ENCODE measurements at places on chromosomes 5 and 9.

DNA sequence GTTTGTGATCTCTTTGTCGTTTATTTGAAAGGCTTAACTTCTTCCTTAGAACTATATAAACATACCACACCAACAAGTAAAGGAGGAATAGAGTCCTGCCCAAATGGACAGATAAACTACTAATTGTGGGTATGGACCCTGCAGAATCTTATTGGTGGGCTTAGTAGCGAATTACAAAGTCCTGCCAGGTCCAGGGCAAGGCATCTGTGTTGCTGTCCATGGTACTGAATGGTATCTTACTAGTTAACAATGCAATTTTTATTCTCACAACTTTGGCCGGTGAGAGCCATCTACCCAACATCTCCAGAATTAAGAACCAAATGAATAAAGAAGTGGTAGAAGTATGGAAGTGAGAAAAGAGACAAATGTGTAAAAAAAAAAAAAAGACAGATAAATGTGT is 1782.4 kb upstream of the WWC1 start:
- no peak for DNase-seq

GRCh38 chr5:173963182-173963838 is 25.7 kb upstream of the C5orf47 start:
- DNase-seq: peak; percentile 42

DNA sequence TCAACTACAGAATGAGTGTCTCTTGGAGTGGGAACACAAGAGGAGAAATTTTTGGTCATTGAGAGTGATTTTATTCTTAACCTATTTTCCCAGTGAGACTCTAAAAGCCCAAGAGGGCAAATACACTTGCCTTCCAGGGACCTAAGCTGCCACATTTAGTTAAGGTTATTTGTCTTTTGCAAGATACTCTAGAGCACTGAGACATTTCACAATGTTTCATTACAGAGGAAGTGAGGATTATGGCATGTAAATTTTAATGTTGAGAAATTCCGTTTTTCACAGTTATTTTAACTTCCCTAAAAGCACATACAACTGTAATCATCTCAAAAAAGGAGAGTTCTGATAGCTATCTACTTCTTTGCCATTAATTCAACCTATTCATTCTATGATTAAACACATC is 38.7 kb upstream of the RAB3C start:
- no peak for DNase-seq

GRCh38 chr9:274406-274805 is 59.7 kb downstream of the DOCK8 start:
- DNase-seq: no peak

DNA sequence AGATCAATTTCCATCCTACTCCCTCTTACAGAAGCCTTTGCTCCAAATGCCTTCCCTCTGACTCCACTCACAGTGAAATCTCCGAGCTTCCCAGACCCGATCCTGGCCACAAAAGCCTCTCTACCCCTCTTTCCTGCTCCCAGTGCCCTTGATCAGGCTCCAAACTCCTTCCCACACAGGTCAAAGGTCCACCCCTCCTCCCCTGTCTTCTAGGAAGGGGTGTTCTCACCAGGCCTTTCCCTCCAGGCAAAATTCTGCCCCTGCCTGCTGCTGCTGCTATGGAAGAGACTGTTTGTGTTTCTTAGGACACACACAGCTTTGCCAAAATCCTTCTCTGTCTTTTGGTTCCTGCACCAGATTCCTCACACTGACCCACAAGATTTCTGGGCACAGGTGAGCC is 85.8 kb upstream of the ALDH1A1 start:
- DNase-seq: no peak

GRCh38 chr9:117739624-117740347 is 35.6 kb downstream of the TLR4 start:
- no peak for DNase-seq

DNA sequence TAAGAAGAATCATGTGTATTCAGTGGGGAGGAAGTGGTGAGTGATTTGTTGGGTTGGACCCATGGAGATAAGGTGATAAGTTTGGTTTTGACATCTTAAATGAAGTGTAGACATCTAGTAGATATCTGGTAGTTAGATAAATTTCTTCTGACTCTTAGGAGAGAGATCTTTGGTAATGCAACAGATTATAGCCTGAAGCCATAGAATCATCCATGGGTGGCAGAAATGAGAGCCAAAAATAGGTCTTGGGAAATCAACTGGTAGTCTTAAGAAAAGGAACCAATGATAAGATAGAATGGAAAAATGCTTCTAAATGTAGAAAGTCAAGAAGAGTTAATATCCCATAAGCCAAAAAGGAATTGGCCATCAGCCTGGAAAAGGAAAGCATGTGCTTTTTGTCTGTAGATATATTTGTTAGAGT is 532.7 kb upstream of the GRAMD2B start:
- no peak for DNase-seq

- no peak for DNase-seq
These were observed 40.6 kb upstream of the CPLX2 start for GRCh38 chr5:175830586-175831300.

GRCh38 chr9:35814106-35814840 is 569 bp downstream of the HINT2 start:
- DNase-seq: no peak

DNA sequence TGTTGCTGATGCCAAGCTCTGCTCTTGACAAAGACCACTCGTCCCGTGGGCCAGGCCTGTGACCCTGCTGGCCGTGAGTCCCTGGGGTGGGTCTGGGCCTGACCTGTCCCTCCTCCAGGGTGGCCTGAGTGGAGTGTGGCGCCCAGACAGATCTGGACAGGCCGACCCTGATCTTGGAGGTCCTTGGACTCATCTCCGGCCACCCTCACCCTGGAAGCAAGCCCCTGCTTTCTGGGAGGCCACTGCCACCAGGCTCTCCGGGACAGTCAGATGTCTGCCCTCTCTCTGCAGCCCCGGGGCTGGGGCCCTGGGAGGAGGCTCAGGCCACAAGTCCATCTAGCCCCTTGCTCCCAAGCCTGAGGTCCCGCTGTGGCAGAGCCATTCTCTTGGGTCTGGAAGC is 31.2 kb upstream of the TMEM250 start:
- DNase-seq: no peak

DNA sequence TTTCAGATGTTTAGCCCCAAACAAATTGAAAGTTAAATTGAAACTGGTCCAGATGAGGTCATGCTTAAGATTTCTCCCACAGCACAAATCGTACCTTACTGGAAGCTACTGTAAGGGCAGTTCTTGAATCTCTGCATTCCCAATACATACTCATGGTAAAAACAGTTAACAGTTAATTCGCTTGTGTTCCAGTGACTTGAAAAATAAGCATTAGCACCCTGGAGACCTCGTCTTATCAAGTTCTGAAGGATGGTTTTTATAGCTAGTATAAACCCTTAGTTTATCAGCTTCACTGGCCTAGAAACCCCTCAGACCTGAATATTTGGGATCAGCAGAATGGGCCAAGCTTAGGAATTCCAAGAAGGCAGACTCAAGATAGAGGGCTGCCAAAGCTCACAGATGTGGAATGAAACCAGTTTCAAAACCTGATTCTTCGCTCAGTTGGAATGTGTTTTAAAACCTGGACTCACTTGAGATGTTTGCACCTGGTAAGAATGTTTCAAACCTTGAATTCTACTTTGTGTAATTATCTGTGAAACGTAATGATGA is 103.6 kb downstream of the C9orf152 start:
- peak; percentile 46 for DNase-seq

DNA sequence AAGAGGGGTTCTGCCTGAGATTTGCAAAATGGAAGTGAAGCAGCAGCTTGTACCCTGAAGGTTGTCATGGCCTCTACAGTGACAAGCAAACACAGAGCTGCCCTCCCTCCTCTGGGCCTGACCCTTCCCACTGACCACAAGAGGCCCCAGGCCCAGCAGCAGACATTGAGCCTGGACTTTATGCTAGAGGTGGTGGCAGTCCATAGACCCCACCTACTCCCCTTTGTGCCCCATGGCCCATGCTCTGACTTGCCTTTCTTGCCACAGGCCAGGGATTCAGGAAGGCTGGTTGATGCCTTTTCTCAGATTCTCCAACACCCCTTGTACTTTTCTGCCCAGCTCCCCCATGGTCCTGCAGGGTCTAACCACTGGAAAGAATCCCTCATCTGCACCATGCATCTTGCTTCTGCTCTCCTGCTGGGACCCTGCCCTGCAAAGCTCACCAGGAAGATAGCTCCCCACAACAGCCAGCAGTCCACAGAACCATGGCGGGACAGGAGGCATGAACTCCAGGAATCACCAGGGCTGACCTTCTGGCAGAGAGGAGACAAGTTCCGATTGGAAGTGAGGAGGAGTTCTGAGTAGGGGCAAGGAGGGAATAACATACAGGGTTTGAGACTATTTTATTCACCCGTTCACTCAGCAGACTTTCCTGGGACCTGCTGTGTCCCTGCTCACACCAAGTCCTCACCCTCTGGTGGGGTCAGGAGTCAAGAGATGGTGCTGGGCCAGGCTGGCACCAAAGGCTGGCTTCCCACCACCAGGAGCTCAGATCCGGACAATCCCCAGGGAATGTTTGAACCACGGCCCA is 263.8 kb downstream of the SYK start:
- DNase-seq: no peak

DNA sequence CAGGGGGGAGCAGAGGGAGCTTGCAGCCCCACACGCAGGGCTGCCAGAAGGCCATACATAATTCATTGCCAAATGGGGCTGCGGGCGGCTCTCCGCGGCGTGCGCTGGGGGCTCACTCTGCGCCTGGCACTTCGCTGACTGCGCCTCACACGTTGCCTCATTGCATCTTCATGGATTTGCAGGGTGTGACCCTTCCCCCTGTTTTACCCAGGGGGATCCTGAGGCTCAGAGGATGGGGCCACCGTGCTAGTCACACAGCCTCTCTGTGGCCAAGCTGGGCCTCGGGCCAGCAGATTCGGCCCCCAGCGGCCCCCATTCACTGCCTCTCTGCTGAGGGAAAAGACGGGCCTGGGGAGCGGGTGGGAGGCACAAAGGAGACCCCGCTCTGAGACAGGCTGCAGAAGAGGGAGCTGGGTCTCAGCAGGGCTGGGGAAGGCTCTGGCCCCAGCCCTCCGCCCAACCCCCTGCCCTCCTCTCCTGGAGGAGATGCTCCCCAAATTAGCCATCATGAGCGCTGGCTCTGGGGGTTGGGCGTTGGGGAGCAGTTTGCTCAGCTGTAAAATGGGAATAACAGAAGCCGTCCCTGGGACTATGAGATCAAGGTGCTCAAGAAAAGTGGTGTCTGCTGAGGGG is 115.5 kb downstream of the C9orf50 start:
- DNase-seq: no peak

- no peak for DNase-seq
These were observed 40.3 kb upstream of the TNFAIP8 start for GRCh38 chr5:119315516-119315949.

- no peak for DNase-seq
These were observed 323.8 kb downstream of the PDE4D start for GRCh38 chr5:59569608-59570334.

GRCh38 chr5:172035049-172035448 is 28.6 kb upstream of the FBXW11 start:
- no peak for DNase-seq

- DNase-seq: no peak
These were observed 55.3 kb upstream of the SPATA31E1 start for GRCh38 chr9:87827341-87827740.

- DNase-seq: no peak
These were observed 25.8 kb downstream of the TJP2 start for GRCh38 chr9:69199769-69200470.

DNA sequence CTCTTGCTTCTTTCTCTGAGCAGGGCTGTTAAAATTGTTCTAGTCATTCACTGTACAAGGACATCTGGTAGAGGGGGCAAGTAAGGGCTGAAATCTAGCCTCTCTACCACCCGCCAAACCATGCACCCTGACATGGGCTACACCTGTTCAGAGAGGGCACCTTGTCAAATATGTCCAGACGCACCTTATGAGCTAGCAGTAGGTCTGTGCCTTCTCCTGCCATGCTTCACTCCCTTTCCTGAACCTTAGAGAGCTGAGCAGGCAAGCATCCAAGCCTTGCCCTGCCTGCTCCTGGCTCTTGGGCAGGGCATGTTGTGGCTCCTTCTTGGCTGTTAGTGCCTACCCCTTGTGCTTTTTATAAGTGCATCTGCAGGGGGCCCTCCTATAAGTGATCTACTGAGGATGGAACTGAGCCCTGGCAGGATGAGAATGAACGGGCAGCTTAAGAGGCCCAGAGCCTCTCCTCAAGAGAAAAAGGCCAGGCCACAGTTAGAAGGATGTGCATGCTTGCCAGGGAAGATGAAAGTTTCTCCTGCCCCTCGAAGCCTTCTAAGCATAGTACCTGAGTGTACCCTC is 3.8 kb upstream of the NEUROG1 start:
- no peak for DNase-seq

- DNase-seq: no peak
These were observed 23.9 kb downstream of the FGF10 start for GRCh38 chr5:44365345-44365744.

DNA sequence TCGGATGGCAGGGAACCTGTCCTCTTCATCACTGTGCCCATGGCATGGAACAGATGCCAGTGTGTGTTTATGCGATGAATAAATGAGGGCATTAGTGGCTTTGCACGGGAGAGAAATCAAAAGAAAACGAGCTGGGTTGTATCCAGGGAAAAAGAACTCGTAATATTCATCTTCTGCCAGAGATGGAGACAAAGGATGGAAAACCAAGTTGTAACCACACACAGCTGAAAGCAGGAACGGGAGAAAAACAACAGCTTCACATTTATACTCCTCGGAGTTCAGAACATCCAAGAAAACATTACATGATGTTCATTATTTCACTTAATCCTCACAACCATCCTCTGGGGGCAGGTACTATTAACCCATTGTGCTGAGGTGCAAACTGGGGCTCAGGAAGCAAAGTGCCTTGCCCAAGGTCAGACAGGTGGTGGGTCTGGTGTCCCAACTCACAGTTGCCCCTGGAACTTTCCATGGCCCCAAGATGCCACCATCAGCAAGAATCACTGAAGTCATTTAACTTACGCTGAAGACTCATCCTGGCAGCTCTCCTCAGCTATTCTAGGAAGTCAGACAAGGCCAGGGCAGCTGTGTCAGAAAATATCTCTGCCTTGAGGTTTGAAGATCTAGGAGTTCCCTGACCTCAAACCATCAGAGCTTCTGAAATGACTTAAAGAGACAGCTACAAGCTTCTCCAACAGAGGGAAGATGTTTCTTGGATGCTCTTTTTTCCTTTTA is 250.4 kb downstream of the NSG2 start:
- DNase-seq: no peak

DNA sequence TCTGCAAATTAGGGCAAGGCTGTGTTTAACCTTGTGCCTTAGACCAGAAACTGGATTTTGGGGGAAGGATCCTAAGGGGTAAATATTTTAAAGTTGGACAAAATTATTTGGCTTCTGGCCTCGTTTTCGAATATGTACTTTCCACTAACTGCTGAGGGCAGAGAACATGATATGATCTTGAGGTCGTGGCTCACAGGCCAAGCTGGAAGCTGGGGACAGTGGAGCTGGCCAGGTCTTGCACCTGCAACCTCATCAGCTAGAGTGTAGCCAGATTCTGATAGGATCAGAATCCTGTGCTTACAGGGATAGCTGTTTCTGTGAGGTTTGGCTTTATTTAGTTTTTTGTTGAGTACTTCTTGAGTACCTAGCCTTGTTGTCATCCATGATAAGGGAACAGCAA is 24.9 kb downstream of the MAN2A1 start:
- DNase-seq: no peak

GRCh38 chr9:98774746-98775145 is 21.6 kb downstream of the ANKS6 start:
- no peak for DNase-seq

- DNase-seq: no peak
These were observed 834.2 kb upstream of the DMAC1 start for GRCh38 chr9:8633784-8634183.

GRCh38 chr5:67676863-67677262 is 480.3 kb upstream of the CD180 start:
- no peak for DNase-seq

GRCh38 chr9:13555516-13555915 is 276.0 kb upstream of the MPDZ start:
- no peak for DNase-seq

GRCh38 chr9:130433168-130433946 is 11.4 kb upstream of the ASS1 start:
- DNase-seq: peak; percentile 17
